Right ventricle myocardium inferior (tissue), 1 donor: ENCODE measurements at places on chromosomes 6 and 20. TPM values are rescaled to one million over a fixed set of nuclear protein-coding genes. Genes with fewer than 3 reads are reported as not detected.

GZF1 gene
- total RNA-seq = 20.6 TPM

HUS1B gene
- not detected for total RNA-seq

CLVS2 gene
- total RNA-seq = not detected

SLC32A1 gene
- not detected for total RNA-seq

OLIG3 gene
- total RNA-seq = not detected

ACSS1 gene
- 135 TPM for total RNA-seq

HLA-DRB1 gene
- 32.4 TPM for total RNA-seq

VWA7 gene
- total RNA-seq = 12.1 TPM

NHLRC1 gene
- total RNA-seq = 1.2 TPM
